Upper lobe of right lung (tissue), 1 donor: ENCODE measurements at places on chromosomes 5 and 9. TPM values are rescaled to one million over a fixed set of nuclear protein-coding genes. Genes with fewer than 3 reads are reported as not detected.

Gene RELL2
- total RNA-seq, result 6.1 TPM

Gene THBS4
- 1.2 TPM for total RNA-seq

DNA sequence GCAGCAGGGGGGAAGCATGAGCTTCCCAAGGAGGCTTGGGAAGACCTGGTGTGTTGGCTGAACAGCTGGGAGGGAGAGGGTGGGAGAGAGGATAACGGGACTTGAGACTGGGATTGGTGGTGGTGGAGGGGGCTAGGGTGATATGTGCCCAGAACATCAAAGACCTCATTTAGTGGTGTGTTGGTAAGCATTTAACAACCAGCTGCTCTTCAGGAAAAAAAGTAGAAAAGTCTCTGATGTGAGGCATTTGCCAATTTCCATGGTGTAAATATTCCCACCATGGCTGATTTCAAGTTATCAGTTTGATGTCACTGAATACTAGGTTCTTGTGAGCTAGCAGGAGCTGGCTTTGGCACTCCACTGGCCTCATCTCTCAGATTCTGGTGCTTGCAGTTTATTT, 170.8 kb downstream of the MACROH2A1 start:
- no peak for DNase-seq

DNA sequence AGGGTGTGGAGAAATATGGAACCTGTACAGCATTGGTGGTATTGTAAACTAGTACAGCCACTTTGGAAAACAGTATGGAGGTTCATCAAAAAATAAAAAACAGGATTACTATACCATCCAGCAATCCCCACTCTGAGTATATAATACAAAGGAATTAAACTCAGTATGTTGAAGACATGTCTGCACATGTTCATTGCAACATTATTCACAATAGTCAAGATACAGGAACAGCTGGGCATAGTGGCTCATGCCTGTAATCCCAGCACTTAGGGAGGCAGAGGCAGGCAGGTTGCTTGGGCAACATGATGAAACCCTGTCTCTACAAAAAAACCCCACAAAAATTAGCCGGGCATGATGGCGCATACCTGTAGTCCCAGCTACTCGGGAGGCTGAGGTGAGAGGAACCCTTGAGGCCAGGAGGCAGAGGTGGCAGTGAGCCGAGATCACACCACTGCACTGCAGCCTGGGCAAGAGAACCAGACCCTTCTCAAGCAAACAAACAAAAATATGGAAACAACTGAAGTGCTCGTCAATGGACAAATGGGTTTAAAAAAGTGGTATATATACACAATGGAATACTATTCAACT, 63.6 kb downstream of the TMEM174 start:
- no peak for DNase-seq

Gene CENPK
- total RNA-seq, result 2.3 TPM

DNA sequence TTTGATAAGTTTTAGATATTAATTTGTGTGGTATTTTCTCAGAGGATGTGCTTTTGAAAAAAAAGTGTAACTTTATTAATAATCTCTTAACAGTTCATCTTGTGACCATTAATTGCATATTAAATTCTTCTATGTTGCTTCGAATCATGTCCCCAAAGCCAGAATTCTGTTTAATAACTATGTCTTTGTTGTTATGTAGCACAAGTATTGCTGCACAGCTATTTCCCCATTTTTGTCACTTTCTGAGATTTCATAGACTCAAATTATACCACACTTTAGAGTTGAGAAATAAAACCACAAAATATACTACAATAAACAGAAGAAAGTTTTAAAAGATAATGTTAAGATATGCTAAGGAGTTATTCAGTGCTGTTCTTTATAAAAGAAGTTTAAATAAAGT, 2.8 kb downstream of the MEF2C start:
- DNase-seq, result no peak

DNA sequence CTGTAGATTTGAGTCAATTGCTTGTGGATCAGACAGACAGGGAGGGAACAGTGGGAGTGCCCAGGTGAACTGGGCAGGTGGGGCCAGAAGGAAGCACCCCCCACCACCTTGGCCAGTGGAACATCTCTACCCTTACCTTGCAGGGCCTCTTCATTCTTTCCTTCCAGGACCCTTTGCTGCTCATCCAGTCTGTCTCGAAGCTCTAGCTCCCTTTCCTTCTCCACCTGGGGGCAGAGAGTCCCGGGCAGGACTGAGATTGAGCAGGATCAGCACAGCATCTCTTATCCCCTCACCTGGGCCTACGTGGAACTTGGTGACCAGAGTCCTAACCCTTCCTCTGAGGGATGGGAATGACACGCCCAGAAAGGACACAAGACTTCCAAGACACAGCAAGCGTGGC, 25.0 kb downstream of the CCDC69 start:
- peak; percentile 26 for DNase-seq

DNA sequence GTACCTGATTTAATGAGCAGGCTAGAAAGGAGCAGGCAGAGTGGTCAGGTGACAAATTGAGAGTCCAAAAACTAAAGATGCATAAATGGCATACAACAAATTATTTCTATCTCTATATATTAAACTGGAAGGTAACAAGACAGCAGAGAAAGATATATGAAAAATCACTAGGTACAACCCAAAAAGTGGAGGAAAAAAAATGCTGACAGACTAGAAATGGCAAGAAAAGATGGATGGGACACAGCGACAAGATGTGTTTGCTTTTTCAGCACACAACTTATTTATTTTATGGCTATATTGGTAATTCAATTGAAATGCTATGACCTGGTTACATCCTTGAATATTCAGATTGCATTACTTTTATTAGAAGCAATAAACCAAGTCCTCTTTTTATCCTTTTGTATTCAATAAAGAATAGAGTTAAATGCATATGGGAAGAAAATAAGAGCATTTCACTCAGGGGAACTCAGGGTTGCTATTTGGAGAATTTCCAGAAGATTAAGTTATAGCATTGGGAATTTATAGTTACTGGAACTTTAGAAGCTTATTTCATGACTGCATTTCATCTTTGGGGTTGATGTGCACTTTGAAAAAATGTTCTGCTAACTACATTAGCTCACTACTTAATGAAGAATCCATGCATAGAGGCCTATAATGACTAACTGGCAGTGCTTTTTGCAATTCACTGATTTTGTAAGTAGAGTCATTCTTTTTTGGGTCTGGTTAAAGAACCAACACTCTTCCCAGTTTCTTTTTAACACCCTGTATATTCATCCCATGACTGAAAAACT, 566.6 kb upstream of the TUSC1 start:
- no peak for DNase-seq

DNA sequence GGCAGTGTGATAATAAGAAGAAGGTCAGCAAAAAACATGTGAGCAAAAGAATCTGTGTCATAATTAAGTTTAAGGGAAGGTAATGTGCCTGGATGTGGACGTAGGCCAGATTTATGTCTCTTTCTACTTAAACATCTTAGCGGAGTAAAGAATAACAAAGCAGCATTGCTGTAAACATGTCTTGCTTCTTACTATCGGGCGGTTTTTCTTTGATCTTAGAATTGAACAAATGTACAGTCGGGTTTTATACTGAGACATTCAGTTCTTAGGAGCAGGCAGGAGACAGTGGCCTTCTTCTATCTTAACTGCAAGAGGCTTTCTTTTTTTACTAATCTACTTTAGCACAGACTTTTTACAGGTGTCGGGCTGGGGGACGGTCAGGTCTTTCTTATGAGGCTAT, 40.4 kb upstream of the FLT4 start:
- DNase-seq, result no peak
